Anterior cingulate cortex (tissue), 58 donors: ENCODE measurements at places on chromosomes 7 and 10.

DNA sequence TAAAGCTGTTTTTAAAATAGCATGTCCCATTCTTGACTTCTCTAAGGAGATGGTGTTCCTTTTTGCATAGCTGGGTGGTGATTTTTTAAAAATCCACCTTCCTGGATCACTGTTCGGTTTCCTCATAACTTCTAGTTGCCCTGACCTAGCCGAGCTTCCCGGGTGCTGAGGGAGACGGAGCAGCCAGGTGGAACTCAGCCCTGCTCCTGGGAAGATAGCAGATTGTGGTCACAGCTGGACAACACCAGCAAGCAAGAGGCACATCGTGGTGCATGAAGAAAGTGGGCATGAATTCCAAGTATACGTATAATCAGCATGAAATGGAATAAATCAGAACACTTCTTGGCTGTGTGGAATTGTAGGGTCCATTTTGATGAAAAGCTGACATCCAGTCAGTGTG is 73.5 kb upstream of the RSU1 start:
- no peak for DNase-seq

DNA sequence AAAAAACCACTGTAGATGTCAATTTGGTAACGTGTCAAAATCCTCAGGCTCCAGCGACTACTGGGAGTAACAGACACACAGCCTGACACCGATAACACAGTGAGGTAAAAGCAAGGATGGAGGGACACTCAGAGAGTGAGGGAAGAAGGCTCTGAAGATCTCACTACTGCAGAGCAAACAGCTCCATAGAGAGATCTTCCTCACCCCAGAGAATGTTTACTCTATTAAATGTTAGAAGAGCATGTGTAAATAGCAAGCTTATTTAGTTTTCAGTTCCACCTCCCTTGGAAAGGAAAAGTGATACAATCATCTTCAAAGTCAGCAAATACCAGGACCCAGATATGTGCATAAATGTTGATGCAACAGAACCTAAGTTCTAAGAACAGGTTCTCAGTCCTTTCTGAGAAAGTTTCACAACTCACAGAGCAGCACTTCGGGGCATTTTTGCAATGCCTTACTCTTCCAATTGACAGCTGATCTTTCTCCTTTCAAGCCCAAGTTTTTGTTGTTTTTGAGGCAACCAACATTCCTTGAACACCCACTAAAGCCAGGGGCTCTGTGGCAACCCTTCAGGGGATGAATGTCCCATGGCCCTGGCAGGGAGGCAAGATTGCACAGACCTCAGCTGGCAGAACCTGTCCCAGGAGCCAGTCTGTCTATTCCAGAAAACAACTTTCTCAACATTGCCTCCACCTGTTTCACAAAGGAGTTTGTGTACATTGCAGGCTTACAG is 177.4 kb downstream of the SFMBT2 start:
- no peak for DNase-seq

- no peak for DNase-seq
Observed at GRCh38 chr7:151590071-151590849, 70.6 kb upstream of the RHEB start.

DNA sequence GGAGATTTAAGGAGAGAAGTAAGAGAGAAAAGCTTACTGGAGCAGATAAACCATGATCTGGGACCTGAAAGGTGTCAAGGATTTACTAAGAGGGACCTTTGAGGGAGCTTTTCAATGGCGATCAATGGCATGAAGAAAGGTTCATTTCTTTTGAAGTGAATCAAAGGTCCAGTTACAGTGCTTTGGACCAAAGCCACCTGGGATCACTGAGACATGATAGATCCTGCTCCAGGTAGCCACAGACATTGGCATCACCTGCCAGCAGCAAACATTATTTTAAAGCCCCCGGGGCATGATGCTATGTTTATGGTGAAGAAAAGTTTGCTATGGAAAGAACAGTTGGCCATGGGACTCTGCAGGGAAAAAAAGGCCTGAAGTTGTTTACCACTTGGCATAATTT is 109.4 kb downstream of the SLC25A13 start:
- no peak for DNase-seq
